ENCODE measurements at places on chromosomes 7 and 10. TPM values are rescaled to one million over a fixed set of nuclear protein-coding genes. Genes with fewer than 3 reads are reported as not detected.

GRCh38 chr10:28520346-28520745 is 12.6 kb upstream of the WAC start:
- no peak overlapping the region for H3K4me3 ChIP-seq
- H3K4me1 ChIP-seq = no peaks in the 10 kb centered on the region
- H3K36me3 ChIP-seq = no peaks in the 10 kb centered on the region
- DNase-seq = no peak
- H3K27ac ChIP-seq = no peak overlapping the region

- H3K4me1 ChIP-seq = no peaks in the 10 kb centered on the region
- no peaks in the 10 kb centered on the region for H3K27me3 ChIP-seq
- H3K36me3 ChIP-seq = no peaks in the 10 kb centered on the region
These were observed 174.4 kb downstream of the MDFIC start for GRCh38 chr7:115096262-115096661.

GRCh38 chr10:33398796-33399195 is 64.3 kb upstream of the NRP1 start:
- no peaks in the 10 kb centered on the region for H3K4me1 ChIP-seq
- H3K36me3 ChIP-seq = no peaks in the 10 kb centered on the region
- H3K27ac ChIP-seq = no peak overlapping the region
- H3K4me3 ChIP-seq = no peak overlapping the region

DNA sequence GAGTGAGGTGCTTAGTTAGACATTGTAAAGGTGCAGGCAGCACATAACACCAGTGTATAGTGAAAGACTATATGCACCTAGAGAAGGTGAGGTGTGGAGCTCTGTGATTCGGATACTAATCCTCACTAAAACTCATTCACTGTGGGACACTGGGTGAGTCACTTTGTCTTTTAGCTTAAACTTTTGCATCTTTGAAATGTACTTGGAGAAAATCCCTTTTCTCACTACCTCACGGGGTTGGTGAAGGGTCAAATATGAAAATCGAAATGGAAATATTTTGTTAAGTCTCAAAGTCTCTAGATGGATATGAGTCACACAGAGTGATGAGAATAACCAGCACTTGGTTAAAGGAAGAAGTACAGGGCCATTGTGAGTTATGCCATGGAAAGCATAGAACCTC is 38.0 kb downstream of the MDFIC start:
- H3K27ac ChIP-seq = no peak overlapping the region
- no peak for DNase-seq
- no peak overlapping the region for H3K4me3 ChIP-seq
- H3K36me3 ChIP-seq = no peaks in the 10 kb centered on the region

DNA sequence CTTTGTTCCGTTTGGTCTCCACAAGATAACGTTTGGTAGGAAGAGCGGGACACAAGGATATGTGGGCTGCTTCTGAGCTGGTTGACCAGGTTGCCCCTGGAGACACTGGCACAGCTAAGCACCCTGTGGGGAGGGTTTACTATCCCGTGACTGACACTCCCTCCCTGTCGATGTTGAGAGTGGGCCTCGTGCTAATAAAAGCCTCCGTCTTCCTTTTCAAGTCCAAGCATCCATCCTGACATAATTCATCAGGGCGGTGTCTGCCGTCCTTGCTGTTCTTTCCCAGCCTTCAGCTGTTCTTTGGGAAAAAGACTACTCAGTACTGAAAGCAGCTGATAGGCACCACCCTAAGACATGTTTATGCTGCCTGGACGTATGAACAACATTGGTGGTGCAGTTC is 49.6 kb downstream of the SHH start:
- H3K36me3 ChIP-seq = peaks cover 11% of the 10 kb centered on the region
- no peak overlapping the region for H3K27ac ChIP-seq
- H3K4me3 ChIP-seq = no peak overlapping the region
- no peaks in the 10 kb centered on the region for H3K4me1 ChIP-seq

DNA sequence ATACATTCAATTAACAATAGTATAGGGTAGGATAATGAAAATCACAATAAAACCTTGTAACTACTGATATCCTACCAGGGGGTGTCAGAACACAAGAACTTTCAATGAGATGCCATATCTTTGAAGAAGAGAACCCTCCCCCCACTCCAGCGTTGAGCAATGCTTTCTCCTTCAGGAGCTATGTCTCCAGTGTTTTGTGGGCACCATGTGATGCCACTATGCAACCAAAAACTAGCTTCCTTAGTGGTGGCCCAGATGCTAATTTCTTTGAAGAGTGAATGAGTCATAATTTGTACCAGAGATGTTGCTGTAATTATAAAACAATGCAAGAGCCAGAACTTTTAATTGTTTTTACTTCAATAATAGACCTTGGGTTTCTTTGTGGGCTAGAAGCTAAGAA is 76.0 kb upstream of the ADO start:
- DNase-seq = no peak
- no peaks in the 10 kb centered on the region for H3K36me3 ChIP-seq
- H3K27me3 ChIP-seq = peaks cover 40% of the 10 kb centered on the region
- H3K4me3 ChIP-seq = no peak overlapping the region
- no peak overlapping the region for H3K27ac ChIP-seq

GRCh38 chr10:47340608-47341170 is 7.5 kb upstream of the RBP3 start:
- DNase-seq = peak; percentile 68
- no peak overlapping the region for H3K27ac ChIP-seq
- H3K27me3 ChIP-seq = peaks cover 25% of the 10 kb centered on the region
- no peaks in the 10 kb centered on the region for H3K4me1 ChIP-seq
- H3K4me3 ChIP-seq = no peak overlapping the region

GRCh38 chr7:84092207-84092606 is 102.4 kb downstream of the SEMA3A start:
- H3K4me3 ChIP-seq = no peak overlapping the region
- H3K4me1 ChIP-seq = peaks cover 11% of the 10 kb centered on the region
- DNase-seq = no peak
- H3K36me3 ChIP-seq = no peaks in the 10 kb centered on the region
- peak overlapping the region; percentile 66 for H3K27ac ChIP-seq

DNA sequence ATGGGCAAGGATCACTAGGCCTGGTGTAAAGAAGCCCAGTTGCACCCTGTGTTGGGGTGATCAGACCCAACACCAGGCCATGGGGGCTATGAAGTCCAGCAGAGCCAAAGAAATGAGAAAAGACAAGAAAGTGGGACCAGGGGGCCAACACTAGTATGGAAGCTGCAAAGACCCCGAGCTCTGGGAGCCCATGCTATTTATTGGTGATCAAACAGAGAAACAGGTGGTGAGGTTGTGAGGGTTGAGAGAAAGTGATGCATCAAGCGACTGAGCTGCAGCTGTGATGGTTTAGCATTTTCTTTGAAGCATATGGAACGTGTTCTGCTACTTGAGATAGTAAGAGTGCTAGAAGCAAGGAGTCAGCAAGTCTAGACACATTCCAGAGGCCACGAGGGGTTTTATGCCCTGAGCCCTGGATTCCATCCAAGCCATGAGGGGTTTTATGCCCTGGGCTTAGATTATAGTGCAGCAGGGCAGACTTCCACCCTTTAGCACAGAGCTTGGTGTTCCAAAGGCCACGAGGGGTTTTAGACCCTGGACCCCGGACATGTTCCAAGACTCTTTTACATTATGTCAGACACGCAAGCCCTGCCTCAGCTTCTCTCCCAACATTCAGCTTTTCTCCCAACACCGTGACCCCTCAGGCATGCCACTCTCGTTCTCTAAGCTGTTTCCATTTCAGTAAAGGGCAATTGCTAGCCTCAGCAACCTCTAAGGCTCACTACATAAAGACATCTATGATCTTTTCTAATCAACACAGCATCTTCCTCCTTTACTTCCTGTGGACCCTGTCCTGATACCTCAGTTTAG is 43.1 kb upstream of the GPAM start:
- H3K27ac ChIP-seq = no peak overlapping the region
- DNase-seq = no peak
- no peaks in the 10 kb centered on the region for H3K4me1 ChIP-seq
- no peaks in the 10 kb centered on the region for H3K27me3 ChIP-seq
- H3K4me3 ChIP-seq = no peak overlapping the region

DNA sequence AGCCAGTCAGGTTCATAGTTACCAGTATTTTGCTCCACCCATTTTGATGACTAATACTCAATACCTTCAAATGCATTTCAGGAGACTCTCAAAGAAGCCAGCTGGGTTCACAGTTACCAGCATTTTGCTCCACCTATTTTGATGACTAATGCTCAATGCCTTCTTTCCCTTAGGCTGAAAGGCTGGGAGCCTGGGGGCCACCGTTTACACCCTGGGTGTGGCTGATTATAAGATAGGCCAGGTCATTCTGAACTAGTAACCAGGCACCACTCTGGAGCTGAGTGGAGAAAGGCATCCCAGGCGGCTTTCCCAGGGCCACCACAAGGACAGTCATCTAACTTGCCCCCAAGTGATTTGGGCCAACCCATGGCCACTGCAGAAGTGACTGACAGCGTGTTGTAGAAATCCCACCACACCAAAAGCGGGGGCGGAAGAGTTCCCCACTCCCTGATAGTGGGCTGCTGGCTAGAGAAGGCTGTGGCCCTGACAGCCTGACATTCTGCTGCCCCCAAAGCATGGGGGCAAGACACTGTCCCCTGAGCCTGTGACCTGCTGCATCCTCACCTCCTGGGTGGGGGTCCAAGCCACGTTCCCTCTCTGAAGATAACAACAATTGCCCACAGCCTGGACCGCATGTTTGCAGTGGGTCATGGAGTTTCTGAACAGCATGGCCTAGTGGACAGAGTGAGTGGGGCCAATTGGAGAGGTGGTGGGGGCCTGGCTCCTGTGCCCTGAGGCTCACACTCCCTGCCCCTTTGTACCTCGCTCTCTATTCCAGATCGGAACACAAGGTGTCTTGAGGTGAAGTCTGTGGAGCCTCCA is 23.0 kb upstream of the ZNF488 start:
- peak overlapping the region; percentile 62 for H3K4me3 ChIP-seq
- H3K36me3 ChIP-seq = no peaks in the 10 kb centered on the region
- DNase-seq = peak; percentile 81
- H3K27ac ChIP-seq = peak overlapping the region; percentile 75

DNA sequence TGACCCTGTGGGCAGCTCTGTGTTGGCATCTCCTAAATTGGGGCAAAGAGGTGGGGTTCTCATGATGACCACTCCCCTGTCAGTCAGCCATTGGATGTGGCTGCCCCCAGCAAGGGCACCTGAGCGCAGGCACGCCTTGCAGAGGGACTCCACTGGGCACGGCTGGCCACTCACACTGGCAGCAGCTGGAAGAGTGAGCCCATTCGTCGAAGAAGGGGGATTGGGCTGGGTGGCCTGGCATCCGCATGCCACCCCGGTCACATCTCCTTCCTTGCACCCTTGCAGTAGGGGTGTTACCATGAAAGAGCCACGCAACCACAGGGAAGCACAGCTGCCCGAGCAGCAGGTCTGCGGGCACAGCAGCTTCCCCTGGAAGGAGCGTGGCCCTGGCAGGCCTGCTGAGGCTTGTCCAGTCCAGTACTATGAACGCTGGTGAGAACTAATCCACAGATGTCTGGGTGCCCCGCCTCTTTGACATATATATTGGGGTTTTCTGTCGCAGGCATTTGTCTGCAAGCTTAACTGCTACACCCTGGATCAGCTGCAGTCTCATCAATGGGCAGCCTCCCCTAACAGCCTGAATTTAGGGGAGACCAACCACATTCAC is 25.7 kb upstream of the GRB10 start:
- no peak for DNase-seq
- no peaks in the 10 kb centered on the region for H3K36me3 ChIP-seq
- H3K27ac ChIP-seq = no peak overlapping the region
- peaks cover 4% of the 10 kb centered on the region for H3K4me1 ChIP-seq

DNA sequence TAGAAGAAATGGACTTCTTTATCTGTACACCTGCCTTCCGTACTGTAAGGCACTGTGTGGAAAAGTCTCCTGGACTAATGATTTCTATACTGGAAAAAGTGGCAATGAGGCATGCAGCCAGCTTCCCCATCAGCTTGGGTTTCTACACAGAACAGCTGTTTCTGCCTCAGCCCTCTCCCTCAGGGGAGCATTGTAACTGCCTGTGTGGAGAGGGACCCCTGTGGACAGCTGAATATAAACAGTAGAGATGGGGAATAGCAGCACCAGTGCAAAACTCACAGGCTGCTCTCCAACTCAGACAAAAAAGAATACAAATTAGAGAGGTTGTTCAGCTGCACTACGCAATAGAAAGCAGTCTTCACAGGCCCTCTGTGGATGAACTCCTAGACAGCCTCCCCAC is 451.3 kb upstream of the MBL2 start:
- no peaks in the 10 kb centered on the region for H3K36me3 ChIP-seq
- no peaks in the 10 kb centered on the region for H3K27me3 ChIP-seq
- H3K4me3 ChIP-seq = no peak overlapping the region
- H3K4me1 ChIP-seq = no peaks in the 10 kb centered on the region
- no peak for DNase-seq

DNA sequence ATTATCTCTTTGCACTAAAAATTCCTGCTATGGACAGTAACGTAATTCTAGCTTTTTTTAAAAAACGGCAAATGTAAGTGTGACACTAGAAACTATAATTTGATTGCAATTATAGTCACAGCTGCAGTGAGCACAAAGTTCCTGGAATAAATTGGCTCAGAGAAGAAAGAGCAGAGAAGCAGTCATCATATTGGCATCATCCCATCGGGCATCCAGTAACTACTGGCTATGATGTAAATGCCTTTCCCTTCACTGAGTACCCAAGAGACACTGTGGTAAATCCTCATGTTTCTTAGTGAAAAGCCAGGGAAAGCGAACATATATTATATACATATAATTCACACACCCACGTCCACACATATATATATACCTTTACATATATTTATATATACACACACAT is 43.6 kb downstream of the PIP4K2A start:
- no peak overlapping the region for H3K4me3 ChIP-seq
- H3K36me3 ChIP-seq = no peaks in the 10 kb centered on the region
- H3K27me3 ChIP-seq = no peaks in the 10 kb centered on the region
- H3K27ac ChIP-seq = no peak overlapping the region
- H3K4me1 ChIP-seq = peaks cover 34% of the 10 kb centered on the region

DNA sequence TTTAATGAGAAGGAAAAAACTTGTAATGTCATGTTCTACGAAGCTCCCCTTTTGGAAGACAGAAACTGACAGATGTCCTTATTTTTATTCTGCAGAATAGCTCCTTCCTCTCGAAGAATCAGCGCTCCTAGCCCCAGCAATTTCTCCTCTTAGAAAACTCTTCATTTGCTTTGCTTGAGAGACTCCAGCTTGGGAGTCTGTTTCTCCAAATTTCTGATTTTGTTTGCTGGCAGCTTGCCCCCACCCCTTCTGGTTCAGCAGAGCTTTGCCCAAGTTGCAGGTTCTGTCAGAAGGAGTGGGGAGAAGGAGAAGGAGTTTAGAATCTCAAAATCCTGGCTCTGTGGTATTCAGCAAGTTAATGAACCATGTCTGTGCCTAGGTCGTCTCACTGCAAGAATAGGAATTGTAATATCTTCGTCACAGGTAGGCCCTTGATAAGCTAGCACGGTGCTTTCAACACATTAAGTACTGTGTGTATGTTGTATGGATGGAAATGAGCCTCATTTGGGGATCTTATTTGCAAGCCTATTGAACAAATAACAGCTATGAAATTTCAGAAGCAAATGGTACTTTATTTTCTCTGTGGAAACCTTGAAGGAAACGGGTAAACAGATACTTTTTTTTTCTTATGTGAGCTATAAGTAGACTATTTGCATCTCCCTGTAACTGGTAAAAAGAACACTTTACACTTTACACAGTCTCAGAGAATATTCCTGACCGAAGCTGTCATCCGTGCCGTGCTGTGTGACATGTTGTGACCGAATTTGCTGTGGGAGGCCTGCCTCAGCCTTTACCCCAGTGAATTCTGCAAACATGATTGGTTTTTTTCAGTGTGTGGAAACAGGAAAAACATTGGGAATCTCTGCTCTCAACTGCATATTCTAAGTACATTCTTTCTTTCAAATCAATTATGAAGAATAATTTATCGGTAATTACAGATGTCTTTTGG is 290.9 kb downstream of the CAMK1D start:
- no peaks in the 10 kb centered on the region for H3K4me1 ChIP-seq
- no peaks in the 10 kb centered on the region for H3K27me3 ChIP-seq
- no peaks in the 10 kb centered on the region for H3K36me3 ChIP-seq
- H3K27ac ChIP-seq = no peak overlapping the region

Gene BAMBI
- total RNA-seq = 3.9 TPM

Gene HMX2
- total RNA-seq = 2.7 TPM

Data from Panc1 (cell line).